Omental fat pad (tissue), 4 donors: ENCODE measurements at places on chromosomes 2 and 18. TPM values are rescaled to one million over a fixed set of nuclear protein-coding genes. Genes with fewer than 3 reads are reported as not detected.

Gene BCL2L11
- total RNA-seq: 20.2 TPM

Gene CDH19
- 3.4 TPM for total RNA-seq

DNA sequence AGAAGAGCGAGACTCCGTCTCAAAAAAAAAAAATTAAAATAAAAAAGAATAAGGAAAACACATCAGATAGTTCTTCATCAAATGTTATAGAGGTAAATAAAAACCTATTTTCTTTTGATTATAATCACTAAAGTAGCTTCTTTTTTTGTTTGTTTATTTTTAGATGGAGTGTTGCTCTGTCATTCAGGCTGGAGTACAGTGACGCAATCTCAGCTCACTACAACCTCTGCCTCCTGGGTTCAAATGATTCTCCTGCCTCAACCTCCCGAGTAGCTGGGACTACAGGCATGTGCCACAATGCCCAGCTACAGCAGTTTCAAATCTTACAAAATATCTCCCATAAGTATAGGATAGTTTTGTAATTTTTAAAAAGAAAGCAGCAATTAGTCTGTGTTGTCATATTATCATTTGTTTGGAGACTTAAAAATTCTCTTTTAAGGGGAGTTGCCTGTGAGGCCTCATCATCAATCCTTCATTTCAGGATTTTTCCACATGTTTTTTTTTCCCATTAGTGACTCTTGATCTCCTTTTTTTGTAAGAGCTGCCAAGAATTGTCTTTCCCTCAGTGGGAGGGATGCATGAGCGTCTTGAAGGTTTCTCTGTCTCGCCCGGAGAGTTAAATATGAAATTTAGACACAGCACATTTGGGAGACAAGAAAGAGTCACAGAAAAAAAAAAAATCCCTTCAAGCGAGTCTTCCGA is 275.9 kb downstream of the CDCA7 start:
- DNase-seq: no peak

DNA sequence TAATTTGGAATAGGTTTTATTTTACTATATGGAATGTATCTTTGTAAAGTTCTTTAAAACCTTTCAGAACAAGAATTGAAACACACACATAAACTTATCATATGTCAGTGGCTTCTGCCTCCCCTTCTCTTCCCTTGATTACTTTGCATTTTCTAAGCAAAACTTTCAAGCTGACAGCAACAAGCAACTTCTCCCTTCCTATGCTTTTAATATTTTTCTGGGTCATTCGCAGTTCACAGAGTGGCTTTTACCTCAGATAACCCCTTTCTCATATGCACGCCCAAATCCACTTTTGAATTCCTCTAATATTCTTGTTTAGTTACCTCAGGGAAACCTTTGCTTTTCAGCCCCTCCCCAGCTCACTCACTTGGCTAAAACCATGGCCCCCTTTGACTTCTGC is 36.7 kb upstream of the CDC42EP3 start:
- DNase-seq: no peak

GRCh38 chr2:45009928-45010701 is 863 bp upstream of the SIX2 start:
- DNase-seq: no peak

- DNase-seq: no peak
These were observed 123.8 kb downstream of the ERBB4 start for GRCh38 chr2:212414767-212415211.

Gene IL1A
- total RNA-seq: not detected

Gene UGT1A4
- total RNA-seq: not detected

Gene LIMS1
- 141 TPM for total RNA-seq

Gene RNF125
- 7.3 TPM for total RNA-seq

Gene VIL1
- total RNA-seq: not detected

DNA sequence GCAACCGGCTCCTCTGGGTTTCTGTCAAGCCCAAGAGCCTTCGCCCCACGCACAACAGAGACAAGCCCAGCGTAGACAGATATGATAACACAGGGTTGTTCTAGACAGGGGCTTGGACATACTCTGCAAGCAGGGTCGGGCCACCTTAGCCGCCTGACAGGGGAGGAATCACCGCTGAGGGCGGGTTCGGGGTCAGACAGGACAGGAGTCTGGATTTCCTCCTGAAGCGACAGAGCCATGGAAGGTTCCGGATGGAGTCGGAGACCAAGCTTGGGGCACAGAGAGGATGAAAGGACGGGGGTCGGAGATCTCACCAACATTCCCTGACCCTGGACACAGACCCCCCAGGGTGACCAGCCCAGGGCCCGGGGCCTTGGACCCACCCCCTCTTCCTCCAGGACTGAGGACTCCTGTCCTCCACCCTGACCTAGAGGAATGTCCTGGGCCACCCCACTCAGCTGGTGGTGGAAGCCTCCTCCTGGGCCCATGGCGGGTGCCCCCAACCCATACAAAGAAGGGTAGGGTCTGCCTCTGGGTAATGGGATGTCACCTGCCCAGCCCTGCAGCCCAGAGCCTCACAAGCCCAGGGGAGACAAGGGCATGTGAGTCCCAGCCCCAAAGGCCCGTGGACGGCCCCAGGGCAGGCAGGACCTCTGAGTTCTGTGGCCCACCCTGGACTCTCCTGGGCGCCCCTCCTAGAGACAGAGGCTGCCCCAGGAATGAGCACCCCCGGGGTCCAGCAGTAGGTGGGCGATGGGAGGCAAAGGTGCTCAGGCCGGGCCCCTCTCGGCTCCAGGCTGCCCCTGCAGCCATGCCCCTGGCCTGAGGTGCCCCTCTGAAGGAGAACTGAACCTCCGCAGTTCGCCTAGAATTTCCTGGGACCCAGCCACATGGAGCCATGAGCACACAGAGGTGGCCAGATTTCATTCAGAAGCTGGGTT is 44.1 kb upstream of the GPC1 start:
- DNase-seq: no peak

Gene CD8B2
- total RNA-seq: not detected

Gene FSHR
- total RNA-seq: not detected

GRCh38 chr18:78429127-78430108 is 550.2 kb upstream of the SALL3 start:
- DNase-seq: no peak

GRCh38 chr2:164847981-164848741 is 6.5 kb upstream of the COBLL1 start:
- DNase-seq: no peak

GRCh38 chr18:58756148-58756547 is 84.9 kb downstream of the MALT1 start:
- DNase-seq: no peak

Gene CPLX4
- not detected for total RNA-seq
